Stimulated activated CD4-positive, alpha-beta T cell treated with anti-CD3 and anti-CD28 coated beads, TNF-alpha, amount 100 ng/mL, for 4 hours (primary cell): ENCODE measurements at places on chromosomes 6 and 20.

DNA sequence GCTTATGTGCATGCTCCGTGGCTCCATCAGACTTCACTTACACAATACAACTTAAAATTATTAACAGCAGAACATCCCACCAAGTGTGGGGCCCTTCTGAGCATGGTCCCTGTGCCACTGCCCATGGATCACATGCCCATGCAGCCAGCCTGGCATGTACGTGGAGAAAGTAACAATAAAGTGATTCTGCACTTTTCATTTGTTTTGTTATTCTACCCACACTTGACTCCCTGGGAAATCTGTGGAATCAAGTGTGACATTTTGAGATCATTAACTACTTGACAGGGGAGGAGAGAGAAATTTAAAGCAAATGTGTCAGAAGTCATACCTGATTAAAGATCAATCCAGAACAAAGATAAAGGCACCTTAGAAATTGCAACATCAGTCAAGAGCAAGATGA, 112.0 kb downstream of the ISM1 start:
- DNase-seq, result no peak

DNA sequence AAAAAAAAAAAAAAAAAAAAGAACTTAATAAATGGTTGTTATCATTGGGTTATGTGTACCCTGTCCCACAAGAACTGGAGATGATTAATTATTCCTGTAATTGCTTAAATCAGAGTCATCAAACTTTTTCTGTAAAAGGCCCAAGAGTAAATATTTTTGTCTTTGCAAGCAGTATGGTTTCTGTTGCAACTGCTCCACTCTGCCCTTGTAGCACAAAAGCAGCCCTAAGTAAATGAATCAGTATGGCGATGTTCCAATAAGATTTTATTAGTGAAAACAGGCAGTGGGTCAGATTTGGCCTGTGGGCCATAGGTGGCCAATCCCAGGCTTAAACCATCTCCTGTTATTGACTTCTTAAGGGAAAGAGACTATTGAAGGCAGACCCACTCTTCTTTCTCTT, 252.7 kb downstream of the TSHZ2 start:
- no peak for DNase-seq

GRCh38 chr6:9408402-9409117, 973.2 kb upstream of the SLC35B3 start:
- no peak for DNase-seq

GRCh38 chr20:47747669-47748031, 37.6 kb downstream of the SULF2 start:
- DNase-seq, result no peak

- DNase-seq, result no peak
These were observed 237.5 kb upstream of the ECI2 start for GRCh38 chr6:4372866-4373265.

DNA sequence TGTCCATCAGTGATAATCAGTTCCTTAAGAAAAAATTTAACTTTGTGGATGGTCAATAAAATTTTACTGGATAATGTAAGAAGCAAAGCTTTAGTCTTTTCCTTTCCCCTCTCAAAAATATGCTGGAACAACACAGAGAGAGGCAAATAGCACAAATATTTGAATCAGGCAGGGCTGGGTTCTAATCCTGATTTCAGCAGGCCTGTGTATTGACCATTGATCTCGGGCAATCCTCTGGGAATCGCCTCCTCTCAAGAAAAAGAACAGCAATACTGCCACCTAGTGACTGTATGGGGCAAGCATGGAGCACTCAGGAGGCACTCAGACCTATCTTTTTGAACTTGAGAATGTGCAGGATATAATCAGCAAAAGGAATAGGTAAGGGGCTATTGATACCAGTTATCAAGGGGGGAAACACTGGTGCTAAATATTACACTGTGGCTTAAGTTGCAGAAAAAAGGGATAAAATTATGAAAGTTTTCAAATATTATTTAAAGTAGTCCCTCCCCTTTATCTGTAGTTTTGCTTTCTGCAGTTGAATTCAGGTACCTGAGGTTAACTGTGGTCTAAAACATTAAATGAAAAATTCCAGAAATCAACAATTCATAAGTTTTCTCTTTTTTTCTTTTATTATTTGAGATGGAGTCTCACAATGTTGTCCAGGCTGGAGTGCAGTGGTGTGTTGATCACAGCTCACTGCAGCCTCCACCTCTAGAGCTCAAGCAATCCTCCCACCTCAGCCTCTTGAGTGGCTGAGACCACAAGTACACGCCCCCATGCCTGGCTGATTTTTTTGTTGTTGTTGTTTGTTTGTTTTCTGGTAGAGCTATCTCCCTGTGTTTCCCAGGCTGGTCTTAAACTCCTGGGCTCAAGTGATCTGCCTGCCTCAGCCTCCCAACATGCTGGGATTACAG, 91.8 kb upstream of the NHSL1 start:
- DNase-seq, result no peak

DNA sequence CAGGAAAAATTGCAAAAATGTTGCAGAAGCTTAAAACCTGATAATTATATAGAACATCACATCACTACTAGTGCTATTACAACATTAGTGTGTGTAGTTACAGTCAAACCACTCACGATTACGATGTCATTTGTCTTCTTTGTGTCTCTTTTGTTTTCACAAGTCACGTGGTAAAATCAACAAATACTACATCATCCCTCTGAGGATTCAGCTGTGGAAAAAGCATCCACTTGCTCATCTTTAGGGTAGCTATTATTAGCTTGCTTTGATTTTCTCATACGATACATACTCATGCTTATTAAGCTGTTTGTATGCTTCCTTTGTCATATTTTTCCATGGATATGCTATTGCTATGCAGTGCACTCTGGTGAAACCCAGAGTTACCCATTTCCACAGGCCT, 22.2 kb upstream of the ATXN1 start:
- no peak for DNase-seq

DNA sequence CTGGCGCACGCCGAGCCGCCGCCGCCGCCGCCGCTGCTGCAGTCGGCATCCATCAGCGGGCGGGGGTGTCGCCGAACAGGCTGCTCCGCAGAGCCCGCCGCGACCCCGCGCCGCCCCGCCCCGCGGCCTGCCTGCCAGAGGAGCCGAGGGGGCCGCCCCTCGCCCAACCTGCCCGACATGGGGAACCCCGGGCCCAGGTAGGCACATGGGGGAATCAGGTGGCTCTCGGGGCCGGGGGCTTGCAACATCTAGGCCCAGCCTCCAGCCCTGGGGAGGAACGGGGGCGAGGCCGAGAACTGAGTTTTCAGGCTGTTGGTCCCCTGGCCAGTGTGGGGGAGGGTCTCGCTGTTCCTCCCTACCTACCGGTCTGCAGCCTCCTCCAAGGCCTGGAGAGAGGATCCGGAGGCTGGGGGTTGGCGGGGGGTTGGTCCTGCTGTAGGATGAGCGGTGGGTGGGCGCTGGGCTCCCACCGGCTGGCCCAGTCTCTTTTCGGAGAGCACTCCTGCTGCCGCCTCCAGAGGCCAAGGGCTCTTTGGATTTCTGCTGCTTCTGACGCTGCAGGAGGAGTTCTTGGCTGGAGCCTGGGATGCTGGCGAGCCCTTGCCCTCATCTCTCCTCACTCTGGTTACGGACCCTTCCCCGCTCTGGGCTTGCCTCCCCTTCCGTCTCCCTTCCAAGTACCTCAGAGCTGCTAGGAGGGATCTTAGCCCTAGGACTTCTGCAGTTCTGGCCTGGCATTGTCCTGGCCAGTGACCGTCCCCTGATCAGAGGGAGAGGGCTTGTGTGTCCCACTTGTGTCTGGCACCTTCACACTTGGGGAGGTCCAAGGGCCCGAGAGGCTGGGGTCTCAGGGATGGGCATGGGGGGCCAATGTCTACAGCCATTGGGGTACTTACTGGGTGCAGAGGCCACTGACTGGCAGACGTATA, at the start of gene EPB41L1:
EPB41L1 (plus strand) TSS at position 41 of the 929 bp plus-strand sequence. CDS start 19,038 bp downstream, outside the sequence.
- DNase-seq, result no peak

- DNase-seq, result no peak
These were observed 206.2 kb downstream of the FOXC1 start for GRCh38 chr6:1815827-1816452.

DNA sequence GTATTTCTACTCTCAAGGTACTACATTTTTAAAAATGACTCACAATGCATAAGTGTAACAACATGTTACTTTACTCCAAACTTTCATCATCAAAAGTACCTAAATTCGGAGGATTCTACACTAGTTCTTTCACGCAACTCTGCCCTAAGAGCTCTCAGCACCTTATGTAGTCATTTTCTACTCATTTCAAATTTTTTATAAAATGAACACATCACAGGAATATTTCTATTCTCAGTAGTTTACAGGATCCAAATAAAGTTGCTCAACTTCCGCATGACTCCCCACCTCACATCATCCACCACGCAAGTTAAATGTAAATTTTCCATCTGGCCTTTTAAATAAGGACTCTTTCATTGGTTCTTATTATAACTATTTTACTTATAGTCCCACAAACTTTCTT, 344.9 kb upstream of the MANEA start:
- no peak for DNase-seq

DNA sequence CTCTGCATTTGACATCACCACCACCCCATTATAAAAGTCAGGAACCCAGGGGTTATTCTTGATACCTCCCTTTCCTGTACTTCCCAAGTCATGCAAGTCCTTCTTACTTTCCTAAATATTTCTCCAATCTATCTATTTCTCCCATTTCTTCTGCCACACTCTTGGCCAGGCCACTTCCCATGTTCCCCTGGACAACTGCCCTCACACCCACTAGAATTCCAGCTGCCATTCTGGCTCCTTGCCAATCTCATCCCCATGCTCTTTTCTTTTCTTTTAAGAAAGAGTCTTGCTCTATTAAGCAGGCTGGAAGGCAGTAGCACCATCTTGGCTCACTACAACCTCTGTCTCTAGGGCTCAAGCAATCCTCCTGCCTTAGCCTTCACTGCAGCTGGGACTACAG, 15.2 kb downstream of the DEFB132 start:
- DNase-seq, result no peak

DNA sequence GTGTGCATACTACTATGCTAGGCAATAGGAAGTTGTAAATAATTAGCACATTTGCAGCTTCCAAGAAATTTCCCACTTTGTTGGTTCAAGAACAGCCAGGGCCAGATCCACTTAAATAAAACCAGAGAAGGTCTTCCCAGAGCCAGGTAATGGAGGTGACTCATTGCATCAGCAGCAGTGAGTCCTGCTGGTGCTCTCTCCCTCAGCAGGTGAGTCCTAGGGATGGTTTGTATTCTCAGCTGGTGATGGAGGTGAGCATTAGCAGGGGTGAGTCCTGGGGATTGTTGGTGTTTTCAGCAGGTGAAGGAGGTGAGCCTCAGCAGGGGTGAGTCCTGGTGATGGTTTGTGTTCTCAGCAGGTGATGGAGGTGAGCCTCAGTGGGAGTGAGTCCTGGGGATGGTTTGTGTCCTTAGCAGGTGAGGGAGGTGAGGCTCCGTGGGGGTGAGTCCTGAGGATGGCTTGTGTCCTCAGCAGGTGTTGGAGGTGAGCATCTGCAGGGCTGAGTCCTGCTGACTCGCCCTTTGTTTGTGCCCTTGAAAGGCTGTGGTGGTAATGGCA, 232.8 kb upstream of the EXOC2 start:
- DNase-seq, result no peak

GRCh38 chr6:139290787-139291311, 949 bp downstream of the TXLNB start:
- DNase-seq, result no peak

- DNase-seq, result no peak
These were observed 97.5 kb downstream of the ZMYND8 start for GRCh38 chr20:47258745-47259695.

- DNase-seq, result no peak
These were observed 1088.2 kb upstream of the CITED2 start for GRCh38 chr6:140462453-140463311.

DNA sequence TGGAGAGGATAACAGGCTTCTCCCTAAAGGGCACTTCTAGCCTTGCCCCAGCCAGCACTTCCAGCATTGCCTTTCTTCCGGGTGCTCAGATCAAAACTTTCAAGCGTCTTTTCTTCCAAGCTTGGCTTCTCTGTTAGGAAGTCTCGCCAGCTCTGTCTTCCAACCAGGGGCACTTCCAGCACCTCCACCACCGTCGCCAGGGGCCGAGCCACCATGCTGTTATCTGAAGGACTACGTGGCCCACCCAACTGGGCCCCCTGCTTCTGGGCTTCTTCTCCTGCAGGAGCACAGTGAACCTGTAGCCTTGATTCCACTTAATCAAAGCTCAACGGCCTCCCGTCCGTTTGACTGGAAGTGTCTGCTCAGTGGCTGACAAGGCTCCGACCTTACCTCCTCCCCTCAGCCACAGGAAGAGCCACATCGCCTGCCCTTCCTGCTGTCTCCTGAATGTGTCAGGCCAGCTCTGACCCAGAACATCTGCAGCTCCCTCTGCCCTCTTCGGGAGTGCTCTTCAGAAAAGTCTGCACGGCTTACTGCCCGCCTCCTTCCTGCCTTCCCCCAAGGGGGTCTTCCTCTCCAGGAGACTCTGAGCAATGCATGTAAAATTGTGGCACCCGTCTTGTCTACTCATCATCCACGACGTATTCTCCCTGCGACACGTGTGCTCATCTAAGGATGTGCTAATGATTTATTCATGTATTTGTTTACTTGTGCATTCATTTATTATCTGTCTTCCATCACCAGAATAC, 527.0 kb downstream of the CDH26 start:
- DNase-seq, result no peak

DNA sequence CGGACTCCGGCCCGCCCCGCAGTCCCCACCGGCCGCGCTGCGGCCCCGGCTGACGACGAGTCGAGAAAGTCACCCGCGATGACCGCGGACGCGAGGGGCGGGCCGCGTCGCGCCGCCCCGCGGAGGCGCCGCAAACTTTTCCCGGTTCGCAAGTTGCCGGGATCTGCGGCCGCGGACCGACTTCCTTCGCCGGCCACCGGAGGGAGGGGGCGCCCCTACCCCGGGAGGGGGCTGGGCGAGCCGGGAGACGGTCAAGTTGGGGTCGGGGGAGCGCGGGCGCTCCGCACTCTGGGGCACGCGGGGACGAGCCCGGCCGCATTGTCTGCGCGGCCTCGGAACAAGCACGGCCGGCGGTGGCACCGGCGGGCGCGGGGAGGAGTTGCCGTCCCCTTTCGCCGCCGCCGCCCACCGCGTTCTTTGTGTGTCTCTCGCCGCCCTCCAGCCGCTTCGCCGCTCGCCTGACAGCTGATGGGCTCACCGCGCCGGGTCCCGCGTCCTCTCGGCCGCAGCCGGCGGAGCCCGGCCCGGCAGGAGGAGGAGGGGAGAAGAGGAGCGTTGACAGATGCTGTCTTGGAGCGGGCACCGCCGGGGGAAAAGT, 131.6 kb downstream of the OGFRL1 start:
- DNase-seq, result no peak

- peak; percentile 33 for DNase-seq
These were observed 52.9 kb upstream of the TAB2 start for GRCh38 chr6:149264629-149265028.

GRCh38 chr20:62834967-62835730, 18.3 kb downstream of the COL9A3 start:
- DNase-seq, result no peak

- no peak for DNase-seq
These were observed 49.9 kb upstream of the FAM184A start for GRCh38 chr6:119128252-119128912.

- DNase-seq, result no peak
These were observed 203.3 kb upstream of the CST7 start for GRCh38 chr20:24745617-24746350.

- DNase-seq, result no peak
These were observed 26.9 kb upstream of the MRPS18A start for GRCh38 chr6:43714311-43715055.
